ENCODE measurements at places on chromosomes 7 and 10. TPM values are rescaled to one million over a fixed set of nuclear protein-coding genes. Genes with fewer than 3 reads are reported as not detected.

DNA sequence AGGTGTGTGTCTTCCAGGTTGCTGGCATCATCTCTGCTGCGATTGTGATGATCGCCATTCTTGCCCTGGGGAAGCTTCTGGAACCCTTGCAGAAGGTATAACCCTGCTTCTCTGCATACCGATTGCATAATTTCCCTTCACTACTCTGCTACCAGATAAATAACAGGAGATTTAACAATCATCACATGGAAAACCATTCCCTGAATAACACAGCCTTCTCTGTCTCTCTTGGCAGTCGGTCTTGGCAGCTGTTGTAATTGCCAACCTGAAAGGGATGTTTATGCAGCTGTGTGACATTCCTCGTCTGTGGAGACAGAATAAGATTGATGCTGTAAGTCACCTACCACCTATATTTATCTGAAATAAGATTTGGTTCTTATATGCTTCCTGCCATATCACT, 33.8 kb downstream of the SLC26A4 start:
- H3K27me3 ChIP-seq = no peaks in the 10 kb centered on the region
- H3K4me3 ChIP-seq = no peak overlapping the region
- peak overlapping the region; percentile 22 for H3K27ac ChIP-seq
- no peaks in the 10 kb centered on the region for H3K36me3 ChIP-seq
- DNase-seq = no peak

Gene TAS2R5
- 1.8 TPM for total RNA-seq

Gene CYP2C19
- total RNA-seq = not detected

Gene EPHB4
- total RNA-seq = 73.5 TPM
